ENCODE measurements at places on chromosomes 4 and X.

GRCh38 chr4:18020671-18021469, 685 bp downstream of the LCORL start:
- peak; percentile 33 for DNase-seq

DNA sequence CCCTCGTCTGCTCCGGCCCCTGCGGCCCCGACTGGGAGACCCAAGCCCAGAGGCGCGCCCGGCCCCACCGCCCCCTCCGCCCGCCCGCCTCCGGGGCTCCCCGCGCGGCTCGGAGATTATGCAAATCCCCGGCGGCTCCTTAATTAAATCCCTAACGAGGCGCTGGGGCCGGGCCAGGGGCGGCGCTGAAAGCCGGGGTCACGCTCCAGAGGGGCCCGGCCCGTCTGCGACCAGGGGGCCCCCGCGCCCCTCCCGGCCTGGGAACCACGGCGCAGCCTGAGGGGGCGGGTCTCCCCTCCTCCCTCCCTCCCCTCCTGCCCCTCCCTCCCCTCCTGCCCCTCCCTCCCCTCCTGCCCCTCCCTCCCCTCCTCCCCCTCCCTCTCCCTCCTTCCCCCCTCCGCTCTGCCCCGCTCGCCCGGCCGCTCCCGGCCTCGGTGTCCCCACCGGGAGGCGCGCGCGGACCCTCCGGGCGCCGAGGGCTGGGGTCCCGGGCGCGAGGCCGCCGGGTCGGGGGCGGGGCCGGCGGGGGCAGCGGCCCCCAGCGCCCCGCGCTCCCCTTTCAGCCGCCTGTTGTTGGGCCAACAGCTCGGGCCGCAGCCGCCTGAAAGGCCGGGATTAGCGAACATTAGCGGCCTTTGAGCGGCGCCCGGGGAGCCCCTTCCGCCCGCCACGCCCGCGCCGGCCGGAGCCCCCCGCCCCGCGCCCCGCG, 25.9 kb upstream of the FGFR3 start:
- DNase-seq, result no peak

DNA sequence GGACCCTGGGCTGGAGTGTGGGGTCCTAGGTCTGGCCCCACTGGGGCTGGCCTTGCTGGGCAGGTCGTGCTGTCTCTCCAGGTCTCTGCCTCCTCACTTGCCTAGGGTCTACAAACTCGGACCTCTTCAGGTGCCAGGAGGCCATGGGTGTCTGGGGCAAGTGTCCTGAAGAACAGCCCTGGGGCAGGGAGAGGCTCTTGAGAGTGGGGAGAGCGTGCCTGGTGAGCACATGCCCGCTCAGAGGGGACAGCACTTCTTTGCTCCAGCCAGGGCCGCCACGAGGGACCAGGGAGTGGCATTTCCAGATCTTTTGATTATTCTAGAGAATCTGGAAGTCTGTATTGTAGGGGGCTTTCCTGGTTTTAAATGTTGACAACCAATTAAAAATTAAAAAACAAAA, 63.7 kb downstream of the SORCS2 start:
- DNase-seq, result no peak

DNA sequence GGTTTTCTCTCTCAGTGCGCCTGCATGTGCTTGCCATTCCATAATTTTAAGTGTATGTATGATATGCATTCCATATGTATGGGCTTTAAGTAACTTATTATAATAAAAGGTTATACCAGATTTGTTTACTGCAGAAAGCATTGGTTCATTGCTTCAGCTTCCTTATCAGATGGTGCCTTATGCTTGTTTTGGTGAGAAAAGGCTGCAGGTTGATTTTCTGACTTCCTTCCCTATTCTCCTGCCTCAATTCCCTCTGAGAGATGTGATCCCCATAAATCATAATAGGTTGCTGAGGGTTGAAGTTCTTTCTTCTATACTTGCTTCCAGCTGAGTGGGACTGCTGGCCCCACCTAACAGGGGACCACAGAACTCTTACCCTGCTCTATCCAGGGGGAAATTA, 10.3 kb upstream of the CEP135 start:
- DNase-seq, result no peak

DNA sequence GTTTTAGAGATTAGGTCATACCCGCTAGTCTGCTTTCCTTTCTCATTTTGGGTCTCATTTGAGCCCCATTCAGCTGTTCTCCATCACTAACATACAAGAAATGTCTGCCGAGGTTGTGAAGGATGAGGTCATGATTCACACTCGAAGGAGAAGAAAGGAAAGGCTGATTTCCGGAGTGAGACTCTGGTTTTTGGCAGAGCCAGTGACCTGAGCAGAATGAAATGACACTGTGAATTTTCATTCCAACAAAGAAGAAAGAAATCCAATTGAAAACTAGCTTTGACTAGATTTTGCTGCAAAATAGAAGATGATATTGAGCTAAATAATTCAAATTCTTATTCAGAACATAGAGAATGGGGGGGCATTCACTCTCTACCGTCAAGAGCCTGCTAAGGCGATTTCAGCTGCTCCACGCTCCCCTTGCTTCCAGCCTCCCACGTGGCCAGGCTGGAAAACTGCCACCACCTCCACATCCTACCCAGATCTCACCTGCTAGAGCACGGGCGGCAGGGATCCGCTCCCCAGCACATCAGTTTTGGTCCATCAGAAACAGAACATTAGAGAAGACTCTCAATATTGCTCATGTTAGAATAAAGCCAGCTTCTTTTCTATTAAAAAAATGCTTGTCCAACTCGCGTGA, 39.0 kb downstream of the F11 start:
- no peak for DNase-seq

DNA sequence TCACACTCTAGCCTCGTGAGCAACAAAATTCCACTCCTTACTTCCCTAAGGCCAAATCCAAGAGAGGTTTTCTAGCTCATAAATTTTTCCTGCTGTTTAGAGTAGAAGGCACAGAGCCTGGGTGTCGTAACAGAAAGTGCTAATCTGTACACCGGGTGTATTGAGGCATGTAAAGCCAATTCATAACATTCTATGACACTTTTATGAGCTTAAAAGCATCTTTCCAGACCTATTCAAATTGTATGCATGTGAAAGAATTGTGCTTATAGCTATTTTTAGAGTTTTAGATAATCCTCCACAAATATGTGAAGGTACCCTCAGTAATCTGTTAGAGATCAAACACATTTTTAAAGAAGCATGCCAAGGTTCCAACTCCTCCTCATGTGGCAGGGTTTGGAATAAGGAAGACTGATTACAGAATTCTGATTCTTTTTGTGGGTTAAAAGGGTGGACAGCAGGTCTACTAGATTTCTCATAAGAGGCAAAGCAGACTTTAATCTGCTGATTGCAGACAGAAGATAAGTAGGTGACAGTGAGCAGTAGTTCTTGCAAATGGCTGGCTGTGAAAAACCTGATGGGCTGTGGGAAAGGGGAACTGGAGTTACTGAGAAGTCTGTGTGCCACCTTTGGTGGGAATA, 25.5 kb upstream of the LRCH2 start:
- DNase-seq, result no peak

DNA sequence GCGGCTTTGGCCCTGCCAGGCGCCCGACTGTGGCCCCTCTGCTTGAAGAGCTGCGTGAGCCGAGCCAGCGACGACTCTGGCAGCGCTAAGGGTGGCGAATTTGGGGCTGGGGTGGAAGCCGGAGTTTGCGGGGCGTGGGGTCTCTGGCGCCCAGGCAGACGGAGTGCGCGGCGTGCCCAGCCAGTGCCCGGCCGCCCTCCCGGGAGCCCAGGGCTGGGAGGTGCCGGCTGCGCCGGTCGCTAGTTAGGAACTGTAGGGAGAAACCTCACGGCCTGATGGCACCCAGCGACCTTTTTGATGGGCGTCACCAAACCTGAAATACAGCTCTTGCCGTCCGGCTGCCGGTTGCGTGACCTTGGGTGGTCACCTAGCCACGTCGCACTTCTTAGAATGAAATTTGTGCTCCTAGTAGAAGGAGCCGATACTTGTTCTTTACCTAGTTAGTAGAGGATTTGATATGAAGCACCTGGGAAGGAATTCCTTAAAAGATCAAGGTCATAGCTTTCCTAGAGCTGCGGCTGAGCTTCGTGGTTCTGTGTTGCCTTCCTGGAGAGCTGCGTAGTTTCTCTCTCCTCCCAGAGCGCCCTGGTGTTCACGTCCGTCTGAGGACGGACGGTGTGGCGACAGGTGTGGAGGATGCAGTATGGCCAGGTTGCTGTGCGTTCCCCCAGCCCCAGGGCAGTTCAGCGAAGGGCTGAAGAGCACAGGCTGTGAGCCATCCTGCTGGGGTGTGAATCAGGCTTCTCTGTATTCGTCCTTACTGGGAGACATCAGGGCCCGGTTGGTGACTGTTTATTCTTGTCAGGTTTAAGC, 680 bp downstream of the MAEA start:
- no peak for DNase-seq

DNA sequence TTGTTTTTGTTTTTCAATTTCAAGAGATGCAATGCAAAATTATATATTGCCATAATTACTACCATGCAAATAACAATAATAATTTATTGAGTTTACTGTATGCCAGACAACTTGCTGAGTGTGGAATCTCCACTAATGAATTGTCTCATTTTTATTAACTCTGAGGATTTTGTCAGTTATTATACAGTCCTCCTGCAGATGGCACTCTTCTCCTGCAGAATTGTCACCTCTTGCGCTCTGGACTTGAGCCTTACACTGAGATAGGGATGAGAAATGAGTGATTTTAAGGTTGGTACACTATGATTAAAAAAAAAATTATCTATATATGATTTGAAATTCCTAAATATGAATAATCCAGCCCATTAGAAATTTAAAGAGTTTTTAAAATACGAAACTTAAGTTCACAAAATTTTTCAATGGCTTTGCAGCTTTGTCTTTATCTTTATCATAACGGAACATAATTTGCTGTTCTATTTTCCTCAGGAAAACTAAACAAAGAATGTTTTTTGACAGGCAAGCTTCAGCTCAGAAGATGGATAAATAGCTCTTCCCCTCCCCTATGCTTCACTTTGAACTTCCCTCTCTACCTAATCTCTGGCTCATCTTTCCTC, 12.7 kb upstream of the PAQR3 start:
- DNase-seq, result no peak

GRCh38 chrX:68826113-68826980, 2.5 kb upstream of the EFNB1 start:
- no peak for DNase-seq

DNA sequence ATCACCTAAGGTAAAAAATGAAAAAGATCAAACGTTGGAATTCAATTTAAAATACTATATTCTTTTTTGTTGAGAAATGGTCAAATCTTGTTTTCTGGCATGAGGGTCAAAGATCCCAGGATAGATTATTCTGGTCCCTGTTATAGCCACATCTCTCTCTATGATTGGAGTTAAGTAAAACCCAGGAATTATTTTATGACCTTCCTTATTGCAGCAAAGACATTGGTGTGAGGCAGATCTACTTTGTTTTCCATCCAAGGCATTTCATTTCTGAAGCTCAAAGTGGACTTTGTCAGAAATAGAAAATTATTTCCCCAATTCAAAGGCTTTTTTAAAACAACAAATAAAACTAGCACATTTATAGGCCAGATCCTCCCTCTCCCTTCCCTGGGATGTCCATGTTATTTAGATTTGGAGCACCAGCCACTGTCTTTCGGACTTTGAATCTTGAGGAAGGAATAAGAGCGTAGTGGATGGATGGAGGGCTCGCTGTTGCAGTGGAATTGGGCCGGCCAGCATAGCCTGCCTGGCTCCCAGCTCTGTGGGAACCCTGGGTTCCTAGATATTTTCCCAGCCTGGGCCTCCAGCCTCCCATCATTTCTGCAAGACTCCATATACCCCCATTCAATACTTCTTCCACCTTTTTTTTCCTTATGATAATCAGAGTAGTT, 45.6 kb upstream of the HAND2 start:
- no peak for DNase-seq

DNA sequence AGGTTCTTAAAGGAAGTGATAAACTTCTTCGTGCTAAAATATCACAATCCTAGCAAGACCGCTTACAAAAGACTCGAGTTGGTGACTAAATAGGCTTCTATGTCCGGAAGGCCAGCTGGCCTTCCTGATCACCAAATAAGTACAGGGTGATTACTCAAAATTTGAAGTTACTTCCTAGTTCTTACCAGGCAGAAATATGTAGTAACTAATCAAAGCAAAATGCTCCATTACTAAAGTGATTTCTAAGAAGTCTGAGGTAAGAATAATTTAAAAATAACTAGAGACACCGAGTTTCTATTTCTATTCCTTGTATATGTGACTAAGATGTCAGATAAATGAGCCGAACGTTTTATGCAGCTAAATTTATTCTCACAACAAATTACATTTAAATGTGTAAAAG, 62.2 kb downstream of the NSUN7 start:
- no peak for DNase-seq

GRCh38 chr4:41796545-41797210, 48.2 kb upstream of the PHOX2B start:
- no peak for DNase-seq

DNA sequence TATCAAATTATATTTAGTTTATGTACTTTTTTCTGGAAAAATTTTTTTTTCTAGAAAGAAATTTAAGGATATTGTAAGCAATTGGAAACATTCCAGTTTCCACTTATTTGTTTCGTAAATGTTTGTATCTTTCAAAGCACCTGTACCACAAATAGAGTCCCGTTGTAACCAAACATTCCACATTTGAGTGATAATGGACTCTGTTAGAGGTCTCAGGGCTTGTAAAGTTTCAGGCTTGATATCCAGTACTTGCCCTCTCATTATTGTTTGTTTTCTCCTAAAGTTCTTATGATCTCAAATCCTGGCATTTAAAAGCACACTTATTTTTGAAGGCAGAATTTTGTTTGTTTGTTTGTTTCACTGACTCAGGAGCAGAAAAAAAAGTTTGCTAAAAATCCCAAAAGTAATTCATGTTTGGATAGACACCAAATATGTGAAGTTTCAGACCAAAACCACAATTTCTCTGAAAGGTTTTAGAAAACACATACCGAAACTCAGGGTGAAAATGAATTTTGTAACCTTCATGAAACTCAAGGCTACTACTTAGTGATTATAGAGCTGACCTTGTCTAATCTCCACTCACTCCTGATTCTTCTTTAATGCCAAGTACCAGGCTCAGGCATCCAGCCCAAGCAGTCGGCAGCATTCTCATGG, 5.7 kb upstream of the TMEM192 start:
- no peak for DNase-seq

GRCh38 chr4:42152507-42153504, at the start of gene BEND4:
TSS of gene BEND4 (minus strand) at chr4:42152655. CDS start at chr4:42152143, 512 bp downstream.
- no peak for DNase-seq

GRCh38 chr4:74658116-74658515, 136.2 kb downstream of the BTC start:
- no peak for DNase-seq

- no peak for DNase-seq
Observed at GRCh38 chrX:115582616-115583495, 21.9 kb downstream of the PLS3 start.

DNA sequence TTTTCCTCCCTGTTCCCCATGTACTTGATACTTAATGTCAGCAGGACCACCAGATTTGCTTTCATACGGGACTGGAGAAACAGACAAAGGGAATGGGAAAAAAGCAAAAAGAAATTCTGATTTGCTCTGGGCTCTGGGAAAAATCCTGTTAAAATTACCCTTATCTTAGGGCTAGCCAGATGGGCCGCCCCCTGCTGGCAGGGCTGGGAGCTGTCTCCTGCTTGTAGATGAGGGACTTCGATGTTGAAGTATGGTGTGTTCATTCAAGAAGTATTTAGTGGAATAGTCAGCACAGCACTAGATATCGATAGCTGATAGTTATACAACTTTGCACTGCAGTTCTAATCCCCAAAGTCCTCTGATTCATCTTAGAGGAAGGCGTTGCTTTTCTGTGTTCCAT, 45.8 kb downstream of the BCORL1 start:
- peak; percentile 48 for DNase-seq

GRCh38 chr4:109733728-109734127, 3.9 kb upstream of the PLA2G12A start:
- DNase-seq, result no peak
